LNCaP clone FGC (cell line): ENCODE measurements at places on chromosomes 16 and 17.

- DNase-seq, result no peak
Observed at GRCh38 chr17:2610195-2611175, 17.0 kb downstream of the PAFAH1B1 start.

DNA sequence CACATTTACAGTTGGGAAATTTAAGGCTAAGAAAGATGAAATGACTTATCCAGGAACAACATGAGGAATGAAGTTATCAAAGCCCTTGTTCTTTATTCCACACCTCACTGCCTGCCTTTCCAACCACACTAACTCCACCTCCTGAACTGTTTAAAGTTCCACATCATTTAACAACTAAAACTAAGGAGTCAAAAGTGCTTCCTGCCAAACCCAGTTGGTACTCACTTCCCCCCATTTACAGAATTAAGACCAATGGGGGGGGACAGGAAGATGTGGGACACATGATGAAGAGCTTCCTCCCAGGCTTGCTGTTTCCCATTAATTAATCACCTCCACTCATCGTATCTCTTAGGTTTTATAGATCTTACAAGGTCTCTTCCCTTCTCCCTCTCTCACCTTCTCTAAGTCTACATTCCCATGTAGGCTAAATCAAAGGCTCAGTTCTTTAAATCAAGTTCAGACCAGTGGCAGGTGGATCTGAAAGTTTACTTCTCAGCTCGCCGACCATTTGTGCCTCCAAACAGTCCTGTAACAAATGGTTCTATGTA is 19.2 kb upstream of the TMEM101 start:
- no peak for DNase-seq

GRCh38 chr17:66165537-66166123 is 26.3 kb downstream of the CEP112 start:
- no peak for DNase-seq

- DNase-seq, result no peak
Observed at GRCh38 chr17:40506786-40507185, 5.4 kb upstream of the TNS4 start.

DNA sequence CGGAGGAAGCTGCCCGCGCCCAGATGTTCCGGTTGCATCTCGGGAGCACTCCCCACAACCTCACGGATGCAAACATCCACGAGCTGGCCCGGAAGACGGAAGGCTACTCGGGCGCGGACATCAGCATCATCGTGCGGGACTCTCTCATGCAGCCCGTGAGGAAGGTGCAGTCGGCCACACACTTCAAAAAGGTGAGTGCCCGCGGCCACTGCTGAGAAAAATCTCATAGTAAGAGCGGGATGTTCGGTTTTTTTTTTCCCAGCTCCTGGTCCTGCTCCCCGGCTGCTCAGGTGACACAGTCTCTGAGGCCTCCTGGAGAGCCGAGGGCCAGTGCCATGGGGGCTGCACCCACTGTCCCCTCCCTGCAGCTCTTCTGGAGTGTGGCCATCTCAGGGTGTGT is 9.3 kb downstream of the PDF start:
- no peak for DNase-seq

DNA sequence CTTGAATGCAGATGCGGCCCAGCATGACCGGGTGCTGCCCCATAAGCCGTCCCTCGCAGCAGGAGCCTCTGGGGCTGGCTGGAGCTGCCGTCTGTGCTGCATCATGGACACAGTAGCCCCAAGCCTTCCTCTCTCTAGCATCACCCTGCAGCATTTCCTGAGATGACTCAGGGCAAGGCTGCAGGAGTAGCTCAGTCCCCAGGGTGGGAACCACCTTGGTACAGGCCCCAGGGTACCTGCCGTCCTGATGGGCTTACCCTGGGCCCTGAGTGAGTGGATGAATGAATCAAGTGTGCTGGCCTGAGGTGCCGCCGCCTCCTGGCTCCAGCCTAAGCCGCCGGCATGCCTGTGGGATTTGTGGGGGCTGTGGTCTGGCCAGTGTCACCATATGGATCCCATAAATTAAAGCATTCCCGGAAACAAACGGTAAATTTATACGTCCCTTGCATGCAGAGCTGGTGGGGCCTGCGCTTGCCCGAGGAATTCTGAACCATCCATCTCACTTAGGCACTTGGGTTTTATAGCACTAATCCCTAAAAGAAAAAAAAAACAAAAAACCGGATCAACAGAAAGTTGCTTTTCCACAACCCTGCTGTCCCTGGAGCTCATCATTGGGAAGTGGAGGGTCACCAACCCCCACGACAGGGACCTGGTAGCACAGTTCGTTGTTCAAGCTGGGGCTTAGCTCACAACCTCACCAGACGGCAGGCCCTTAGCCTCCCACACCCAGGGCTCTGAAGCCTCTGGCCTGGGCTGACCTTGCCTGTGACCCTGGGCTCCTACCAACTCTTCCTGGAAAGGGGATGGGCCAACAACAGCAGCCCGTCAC is 242.6 kb upstream of the CIBAR2 start:
- no peak for DNase-seq

DNA sequence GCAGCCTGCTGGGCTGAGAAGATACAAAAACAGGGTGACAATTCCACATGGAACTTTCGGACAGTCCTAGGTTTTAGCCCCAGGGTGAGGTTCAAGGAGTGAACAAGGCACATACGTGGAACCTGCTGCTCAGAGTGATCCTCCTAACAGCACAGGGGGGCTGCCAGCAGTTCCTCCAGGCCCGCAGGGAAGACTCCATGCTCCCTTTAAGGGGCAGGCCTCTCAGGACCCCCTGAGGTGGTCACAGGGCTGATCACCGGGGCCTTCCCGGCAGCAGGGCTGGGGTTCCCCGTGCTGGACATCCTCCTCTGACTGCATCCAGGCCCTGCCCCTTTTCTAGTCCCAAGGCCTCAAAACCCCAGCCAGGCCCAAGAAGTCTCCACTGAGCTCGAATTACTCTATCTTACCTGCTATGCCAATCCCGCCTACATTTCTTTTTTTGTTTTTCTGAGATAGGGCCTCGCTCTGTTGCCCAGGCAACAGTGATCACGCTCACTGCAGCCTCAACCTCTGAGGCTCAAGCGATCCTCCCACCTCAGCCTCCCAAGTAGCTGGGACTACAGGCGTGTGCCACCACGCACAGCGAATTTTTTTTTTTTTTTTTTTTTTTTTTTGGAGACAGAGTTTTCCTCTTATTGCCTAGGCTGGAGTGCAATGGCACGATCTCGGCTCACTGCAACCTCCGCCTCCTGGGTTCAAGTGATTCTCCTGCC is 10.4 kb downstream of the CANT1 start:
- DNase-seq, result no peak

- no peak for DNase-seq
Observed at GRCh38 chr17:5077781-5078105, 524 bp upstream of the ZFP3 start.

DNA sequence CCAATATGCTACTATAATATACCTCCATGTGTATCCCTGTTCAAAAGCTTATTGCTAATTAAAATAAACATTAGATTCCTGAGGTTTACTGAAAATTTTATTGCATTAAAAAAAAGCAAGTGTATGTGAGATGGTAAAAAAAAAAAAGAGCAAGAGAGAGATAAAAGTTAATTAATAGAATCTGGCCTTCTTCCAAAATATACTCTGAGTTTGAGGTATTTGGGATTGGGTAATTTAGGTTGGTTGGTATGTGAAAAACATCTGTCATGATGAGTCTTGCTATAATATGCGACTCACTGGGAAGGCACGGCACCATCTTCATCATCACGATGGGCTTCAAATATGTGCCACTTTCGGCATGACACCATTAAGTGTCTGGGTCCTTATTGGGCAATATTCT is 711.1 kb upstream of the SOX9 start:
- DNase-seq, result no peak

DNA sequence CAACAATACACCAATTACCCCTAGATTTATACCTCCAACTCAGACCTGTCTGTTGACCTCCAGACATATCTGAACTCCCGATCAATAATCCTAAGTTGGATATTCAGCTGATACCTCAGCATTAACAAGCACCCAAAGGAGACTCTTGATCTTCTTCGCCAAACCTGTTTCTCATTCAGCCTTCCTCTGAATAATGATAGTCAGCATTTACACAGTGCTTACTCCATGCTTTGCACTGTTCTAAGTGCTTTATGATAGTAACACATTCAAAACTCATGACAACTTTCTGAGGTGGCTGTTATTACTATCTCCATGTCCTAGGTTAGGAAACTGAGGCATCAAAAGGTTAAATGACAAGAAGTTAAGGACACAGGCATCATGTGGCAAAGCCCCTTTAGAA is 104.2 kb upstream of the SIAH1 start:
- DNase-seq, result no peak

DNA sequence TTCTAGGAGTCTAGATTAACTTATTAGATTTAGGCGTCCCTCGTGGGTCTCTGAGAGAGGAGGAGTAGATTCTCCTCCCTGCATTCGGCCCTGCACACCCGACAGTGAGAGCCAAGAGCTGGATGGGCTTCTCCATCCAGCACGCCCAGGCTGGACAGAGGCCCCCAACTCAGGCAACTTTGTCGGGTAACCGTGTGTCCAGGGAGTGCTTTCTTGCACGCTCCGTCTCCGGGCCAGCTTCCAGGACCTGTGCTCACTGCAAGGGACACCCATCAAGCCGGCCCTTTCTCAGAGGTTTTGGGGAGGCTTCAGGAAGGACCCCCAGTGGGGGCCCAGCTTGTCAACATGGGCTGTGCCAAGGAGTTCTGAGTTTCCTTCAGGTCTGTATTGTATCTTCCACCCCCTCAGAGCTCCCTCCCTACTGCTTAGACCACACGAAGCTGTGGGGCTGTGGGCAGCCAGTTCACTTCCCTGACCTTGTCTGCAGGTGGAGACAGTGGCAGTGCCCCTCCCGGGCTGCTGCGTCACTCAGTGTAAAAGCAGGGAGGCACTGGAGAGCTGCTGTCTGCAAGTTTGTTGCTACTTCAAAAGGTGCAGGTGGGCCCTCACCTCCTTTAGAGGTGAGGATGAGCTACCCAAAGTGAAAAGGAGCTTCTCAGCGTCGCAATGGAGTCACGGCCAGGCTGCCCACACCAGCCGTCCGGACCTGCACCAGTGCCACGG is 24.0 kb upstream of the C16orf78 start:
- DNase-seq, result no peak

DNA sequence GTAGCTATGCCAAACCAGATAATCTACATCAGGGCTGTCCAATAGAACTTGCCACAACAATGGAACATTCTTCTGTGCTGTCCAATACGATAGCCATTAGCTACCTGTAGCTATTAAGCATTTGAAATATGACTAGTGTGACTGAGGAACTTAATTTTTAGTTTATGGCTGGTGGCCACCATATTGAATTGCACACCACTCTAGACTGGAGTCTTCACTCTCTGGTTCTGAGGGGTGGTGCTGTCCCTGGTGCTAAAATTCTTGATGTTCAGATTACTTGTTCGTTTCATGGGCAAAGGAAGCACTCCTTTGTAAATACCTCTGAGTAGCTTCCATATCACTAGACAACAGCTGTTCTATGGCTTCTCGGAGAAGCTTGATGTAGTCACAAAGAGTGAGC is 296.6 kb downstream of the NPIPA8 start:
- DNase-seq, result no peak

- no peak for DNase-seq
Observed at GRCh38 chr17:78993981-78994671, 14.4 kb upstream of the LGALS3BP start.

- peak; percentile 96 for DNase-seq
Observed at GRCh38 chr16:67926181-67926750, 5.4 kb downstream of the CTRL start.

DNA sequence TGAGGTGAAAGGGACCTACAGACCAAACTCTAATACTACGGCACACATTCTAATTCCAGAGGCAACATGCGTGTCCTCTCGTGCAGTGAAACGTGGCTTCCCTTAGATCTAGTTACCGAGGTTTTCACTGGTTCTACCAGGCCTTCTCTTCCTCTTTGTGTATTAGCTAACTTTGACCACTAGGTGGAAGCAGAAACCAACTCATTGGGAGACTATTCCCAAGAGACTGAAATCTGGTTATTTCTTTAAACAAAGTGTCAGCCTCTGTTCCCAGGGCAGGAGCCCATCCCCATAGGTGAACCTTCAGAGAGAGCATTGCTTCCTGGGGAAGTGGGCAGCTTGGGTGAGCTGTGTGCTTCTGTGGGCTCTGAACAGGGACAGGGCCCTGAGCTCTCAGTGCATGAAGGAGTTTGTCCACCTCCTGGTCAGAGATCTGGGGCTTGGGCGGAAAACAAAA is 19.7 kb upstream of the RCVRN start:
- DNase-seq, result peak; percentile 47

GRCh38 chr17:1733759-1734158 is 8.9 kb upstream of the SERPINF2 start:
- no peak for DNase-seq

DNA sequence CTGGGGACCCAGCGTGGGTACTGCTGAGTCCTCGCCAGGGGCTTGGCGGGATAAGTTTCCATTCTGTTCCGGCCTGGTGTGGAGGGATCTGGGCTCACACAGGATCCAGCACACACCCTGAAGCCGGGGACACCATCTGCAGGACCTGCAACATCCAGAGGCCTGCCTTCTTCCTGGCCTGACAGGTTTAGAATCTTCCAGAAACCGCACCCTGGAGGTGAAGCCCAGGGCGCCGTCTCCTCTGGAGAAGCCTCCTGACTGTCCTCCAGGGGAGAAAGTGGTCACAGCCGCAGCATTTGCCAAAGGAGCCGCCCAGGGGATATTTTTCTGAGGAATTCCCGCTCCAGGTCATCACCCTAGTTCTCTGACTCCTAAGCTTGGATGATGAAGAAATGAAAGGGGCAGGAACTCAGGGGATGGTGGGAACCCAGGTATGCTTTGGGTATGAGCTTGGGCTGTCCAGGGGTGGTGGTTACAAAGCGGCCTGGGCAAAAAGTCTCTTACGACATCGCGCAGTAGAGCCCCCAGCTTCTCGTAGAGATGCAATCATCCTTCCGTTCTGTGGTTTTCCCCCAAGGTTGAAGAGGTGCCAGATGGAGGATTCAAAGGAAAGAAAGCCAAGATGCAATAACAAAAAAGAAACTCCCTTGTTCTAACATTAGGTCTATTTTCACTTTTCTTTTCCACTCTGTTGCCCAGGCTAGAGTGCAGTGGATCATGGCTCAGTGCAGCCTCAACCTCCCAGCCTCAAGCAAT is 9.1 kb upstream of the CRISPLD2 start:
- no peak for DNase-seq

GRCh38 chr17:74619077-74619673 is 4.4 kb downstream of the CD300E start:
- DNase-seq, result no peak

- DNase-seq, result no peak
Observed at GRCh38 chr17:47252209-47252608, 1.4 kb upstream of the ITGB3 start.

GRCh38 chr16:8776129-8776584 is 21.3 kb downstream of the TMEM186 start:
- DNase-seq, result no peak

DNA sequence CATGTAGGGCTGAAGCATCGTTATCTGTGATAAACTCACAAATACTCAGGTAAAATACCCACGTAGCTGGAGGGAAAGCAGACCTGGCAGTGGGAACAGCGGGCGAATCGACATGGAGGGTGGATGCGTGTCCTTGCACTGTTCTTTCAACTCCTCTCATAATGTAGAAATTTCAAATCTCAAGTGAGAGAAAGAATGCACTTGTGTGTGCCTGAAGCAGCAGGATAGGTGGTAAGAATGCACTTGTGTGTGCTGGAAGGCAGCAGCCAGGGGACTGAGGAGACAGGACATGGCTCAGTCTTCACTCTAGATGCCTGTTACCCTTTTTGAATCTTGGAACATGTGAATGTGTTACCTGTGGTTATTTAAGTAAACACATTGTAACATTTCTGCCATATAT is 10.4 kb downstream of the IFT140 start:
- no peak for DNase-seq

- no peak for DNase-seq
Observed at GRCh38 chr17:28338056-28338768, 2.7 kb downstream of the TNFAIP1 start.
